ENCODE measurements at places on chromosomes 4 and X. TPM values are rescaled to one million over a fixed set of nuclear protein-coding genes. Genes with fewer than 3 reads are reported as not detected.

DNA sequence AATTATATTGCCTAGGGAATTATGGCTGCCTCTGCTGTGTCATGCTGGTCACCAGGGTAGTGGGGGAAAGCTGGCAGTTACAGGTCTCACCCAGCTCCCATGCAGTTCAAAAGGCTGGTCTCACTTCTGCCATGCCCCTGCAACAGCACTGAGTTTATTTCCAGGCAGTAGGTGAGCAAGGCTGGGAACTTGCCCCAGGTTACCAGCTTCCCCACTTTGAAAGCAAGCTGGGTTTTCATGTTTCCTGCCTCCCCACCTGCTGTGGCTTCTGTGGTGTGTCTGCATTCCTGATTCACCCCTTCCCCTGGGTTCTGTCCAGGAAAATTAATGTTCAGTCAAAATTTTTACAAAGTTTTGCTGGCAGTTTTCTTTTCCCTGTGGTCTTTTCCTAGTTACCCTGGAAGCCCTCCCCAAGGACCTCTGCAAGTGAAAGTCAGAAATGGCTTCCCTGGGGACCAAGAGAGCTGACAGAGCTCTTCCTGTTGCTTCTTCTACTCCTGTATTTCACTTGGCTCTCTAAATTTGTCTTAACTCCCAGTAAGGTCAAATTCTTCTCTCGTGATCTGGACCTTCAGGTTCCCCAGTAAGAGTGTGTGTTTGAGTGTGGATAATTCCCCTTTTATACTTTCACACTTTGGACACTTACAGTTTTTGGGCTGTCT, 58.5 kb upstream of the AGTR2 start:
- no peak for DNase-seq

DNA sequence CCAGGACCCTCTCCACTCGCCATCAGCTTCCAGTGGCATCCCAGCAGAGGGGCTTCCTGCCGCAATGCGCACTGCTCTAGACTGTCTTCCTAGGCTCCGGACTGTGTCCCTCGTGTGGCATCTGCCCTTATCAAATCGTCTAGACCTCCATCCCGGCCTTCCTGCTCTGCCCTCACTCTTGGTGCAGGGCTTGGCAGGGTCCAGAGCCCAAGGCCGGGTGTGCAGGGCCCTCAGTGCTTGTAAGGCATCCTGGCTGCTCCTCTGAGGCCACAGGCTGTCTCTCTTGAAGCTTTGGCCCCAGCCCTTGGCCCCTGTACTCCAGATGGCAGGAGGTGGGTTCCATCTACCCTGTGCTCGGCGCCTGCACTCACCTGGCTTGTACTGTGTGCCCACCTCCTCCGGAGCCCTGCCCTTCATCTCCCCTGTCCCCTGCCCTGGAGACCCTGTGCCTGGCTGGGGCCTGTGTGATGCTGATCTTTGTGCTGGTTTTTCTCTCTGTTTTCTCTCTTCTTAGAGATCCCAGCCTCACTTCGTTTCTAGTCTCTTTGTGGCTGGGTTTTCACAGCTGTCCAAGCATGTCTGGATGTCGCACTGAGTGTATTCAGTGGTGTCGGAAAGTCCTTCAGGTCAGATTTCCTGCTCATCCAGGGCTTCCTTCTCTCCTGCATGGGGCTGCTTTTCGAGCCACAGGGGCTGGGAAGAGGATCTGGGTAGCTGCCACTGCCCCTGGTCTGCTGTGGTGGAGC, 3.7 kb upstream of the TREX2 start:
- DNase-seq, result no peak

DNA sequence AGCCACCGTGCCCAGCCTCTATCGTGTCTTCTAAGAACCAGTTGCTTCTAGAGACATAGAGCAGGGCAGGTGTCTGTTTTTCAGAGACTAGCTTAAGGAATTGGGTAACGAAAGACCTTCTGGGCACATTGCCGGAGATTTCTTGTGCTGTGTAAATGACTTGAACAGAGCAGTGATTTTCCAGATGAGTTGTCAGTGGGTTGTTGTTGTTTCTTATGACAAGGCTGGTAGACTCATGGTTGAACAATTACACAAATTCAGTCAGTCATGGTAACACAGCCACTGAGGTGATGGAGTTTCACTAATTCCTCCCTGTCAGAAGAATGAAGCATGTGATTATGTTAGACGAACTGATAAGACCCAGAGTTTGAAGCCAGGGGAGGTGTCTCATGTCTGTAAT, 20.5 kb upstream of the DDX3X start:
- DNase-seq, result peak; percentile 85

- no peak for DNase-seq
These were observed 361.0 kb downstream of the GRXCR1 start for GRCh38 chr4:43253541-43253940.

GRCh38 chr4:145496292-145496691, 14.6 kb downstream of the SMAD1 start:
- no peak for DNase-seq

GRCh38 chr4:117447925-117448324, 362.5 kb upstream of the TRAM1L1 start:
- DNase-seq, result no peak

DNA sequence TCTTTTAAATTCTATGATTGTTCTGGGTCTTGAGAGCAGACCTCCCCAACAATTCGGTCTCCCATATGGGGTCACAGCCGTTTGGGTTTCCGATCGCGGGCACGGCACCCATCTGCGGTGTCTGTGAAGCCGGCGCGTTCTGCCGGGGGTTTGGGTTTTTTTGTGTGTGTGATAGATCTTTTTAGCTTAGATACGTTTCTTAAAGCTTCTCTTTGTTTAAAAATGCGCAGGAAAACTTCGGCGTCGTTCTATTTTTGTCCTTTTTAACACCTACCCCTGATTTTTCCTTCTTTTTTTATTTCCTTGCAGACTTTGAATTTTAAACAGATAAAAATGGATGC, 34.2 kb downstream of the TBC1D14 start:
- no peak for DNase-seq

DNA sequence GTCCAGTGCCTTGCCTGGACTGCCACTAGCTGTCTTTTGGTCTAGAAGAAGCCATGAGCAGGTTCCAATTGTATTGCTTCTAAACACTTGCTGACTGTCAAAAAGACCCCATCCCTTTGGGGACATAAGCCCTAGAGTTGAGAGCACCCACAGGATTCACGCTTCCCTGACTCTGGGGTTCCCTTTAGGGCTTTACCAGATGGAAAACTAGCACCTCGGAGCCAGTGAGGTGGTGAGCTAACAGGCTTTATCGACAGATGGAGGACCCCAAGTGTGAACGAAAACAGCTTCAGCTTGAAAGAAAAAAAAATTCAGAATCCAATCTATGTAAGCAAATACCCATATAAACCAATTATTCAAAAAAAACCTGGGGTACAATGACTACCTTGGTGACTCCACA, 90.8 kb downstream of the NAA11 start:
- DNase-seq, result no peak

DNA sequence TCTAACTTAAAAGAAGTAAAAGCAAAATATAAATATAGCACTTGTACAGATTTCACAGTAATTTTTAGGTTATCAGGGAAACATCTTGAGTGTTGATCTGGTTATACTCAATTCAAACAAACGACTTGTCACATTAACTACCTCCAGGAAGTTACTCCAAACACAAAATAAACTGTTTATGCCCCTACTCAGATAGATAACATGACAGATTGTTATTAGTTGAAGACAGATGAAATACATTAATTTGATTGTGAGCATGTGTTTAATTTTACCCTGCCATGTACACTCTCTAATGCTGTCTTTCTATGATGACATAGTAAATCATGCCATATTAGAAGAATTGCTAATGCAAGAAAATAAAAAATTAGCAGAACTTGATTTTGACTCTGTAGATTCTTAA, 88.0 kb downstream of the RAB28 start:
- DNase-seq, result peak; percentile 86

DNA sequence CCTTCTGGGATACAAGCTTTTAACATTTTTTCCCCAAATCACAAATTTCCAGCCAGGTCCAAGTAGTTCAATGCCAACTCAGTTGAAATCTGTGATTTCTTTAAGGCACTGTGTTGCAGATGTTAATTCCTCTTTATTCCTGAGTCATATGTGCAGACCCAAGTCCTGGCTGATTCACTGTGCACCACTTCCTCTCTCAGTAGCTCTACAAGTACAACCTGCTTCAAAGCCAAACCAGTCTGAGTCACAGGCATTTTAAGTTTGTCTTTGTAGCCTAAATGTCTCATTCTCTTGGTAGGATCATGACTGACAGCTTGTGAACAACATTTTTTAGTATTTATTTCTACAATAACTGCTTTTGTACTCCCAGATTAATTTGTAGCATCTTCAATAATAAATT, 165.6 kb upstream of the S100G start:
- DNase-seq, result peak; percentile 53

DNA sequence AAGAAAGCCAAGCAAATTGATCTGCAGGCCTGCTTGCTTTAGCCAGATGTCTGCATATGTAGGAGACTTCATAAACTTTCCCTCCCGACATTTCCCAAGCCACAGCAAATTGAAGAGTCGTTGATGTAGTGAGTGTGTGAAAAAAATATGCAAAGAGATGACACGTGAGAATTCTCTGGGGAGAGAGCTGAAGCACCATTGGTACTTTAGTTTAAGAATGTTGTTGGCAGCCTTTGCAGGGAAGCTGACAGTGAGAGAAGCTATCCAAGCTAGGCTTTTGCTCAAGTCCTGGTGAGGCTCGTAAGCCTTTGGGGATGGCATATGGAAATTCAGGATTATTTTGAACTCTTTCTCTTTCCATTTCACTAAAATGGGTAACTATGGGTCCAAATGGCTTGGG, 87.5 kb downstream of the GLRA2 start:
- DNase-seq, result peak; percentile 18

DNA sequence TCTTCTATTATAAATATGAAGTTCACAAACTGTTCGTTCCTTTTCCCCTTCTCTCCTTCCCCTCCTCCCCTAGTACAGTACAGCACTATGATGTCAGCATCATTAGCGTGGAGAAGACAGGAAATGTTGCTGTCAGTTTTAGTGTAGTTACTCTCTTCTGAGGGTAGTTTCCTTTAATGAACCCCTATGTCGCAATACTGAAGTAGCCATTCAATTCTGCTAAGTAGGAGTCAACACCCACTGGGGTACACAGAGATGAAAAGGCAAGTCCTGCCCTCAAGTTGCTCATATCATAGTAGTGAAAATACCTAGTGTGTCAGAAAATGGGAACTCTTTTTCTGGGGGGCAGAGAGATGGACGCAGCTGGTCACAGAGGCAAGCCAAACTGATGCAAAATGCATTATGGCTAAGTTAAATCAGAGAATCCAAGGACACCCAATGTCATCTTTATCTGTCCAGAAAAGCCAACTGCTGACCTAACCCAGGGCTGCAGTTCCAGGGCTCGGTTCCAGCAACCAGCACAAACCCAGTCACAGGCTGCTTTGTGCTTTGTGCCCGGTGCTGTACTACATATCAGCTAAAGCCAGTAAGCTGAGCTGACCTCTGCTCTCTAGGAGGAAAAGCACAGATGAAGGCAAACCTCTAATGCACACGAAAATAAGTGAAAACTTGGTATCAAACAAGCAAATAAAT, 31.5 kb downstream of the GRIA3 start:
- no peak for DNase-seq

- DNase-seq, result peak; percentile 10
These were observed 48.5 kb downstream of the APOOL start for GRCh38 chrX:85052205-85052604.

DNA sequence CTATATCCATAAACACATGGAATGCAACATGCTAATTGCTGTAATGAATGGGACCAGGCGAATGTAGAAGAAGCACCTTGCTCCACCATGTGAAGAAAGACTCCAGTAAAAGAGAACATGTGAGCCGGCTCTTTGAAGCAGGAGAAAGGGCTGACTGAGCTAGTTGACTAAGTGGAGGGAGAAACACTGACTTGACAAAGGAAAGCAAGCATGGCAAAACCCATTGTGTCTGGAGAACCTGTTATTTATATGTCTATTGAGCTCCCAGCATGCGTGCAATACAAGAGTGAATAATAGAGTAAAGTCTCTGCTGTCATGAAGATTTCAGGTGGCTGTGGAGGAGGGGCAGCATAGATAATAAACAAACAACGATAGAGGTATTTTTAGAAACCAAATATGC, 559.9 kb downstream of the RAB28 start:
- no peak for DNase-seq

DNA sequence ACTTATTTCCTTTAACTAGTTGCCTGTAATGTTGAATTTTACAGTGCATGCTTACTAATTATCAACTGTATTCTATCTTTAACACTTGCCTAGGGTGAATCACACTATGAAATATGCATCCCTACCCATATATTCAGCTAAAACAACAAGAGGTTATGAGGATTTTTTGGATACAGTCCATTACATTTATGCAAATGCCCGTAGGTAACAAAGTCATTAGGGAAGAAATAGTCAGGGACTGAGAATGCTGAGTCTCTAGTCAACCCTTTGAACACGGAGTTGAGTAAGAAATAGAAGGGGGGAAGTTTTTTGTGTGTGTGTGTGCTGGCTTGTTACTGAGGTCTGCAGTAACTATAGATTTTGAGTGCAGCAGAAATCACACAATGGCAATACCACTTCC, 26.1 kb upstream of the CBLL2 start:
- DNase-seq, result no peak

GRCh38 chr4:181566490-181566889, 676.7 kb upstream of the TENM3 start:
- peak; percentile 50 for DNase-seq

- peak; percentile 42 for DNase-seq
These were observed 11.5 kb upstream of the SRPX start for GRCh38 chrX:38232079-38232686.

- DNase-seq, result no peak
These were observed 19.3 kb upstream of the TBC1D14 start for GRCh38 chr4:6890358-6890757.

- no peak for DNase-seq
These were observed 518 bp downstream of the PRDM8 start for GRCh38 chr4:80197601-80198440.

DNA sequence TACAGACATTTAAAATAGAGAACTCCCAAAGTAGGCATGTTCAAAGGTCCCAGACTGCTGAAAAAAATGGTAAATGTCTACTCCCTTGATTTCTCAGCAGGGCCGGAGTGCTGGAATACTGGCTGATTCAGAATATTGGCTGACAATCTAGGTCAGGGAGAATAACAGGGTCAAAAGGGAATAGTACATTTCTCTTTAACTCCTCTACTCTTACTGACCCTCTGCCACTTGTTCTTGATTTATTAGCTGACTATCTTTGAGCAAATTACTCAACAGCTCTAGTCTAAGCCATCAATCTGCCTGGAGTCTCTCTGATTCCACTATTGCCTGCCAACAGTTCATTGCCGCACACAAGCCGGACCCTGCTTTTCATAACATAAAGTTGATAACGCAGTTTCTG, 19.7 kb upstream of the NWD2 start:
- no peak for DNase-seq

VSIG1 gene
- total RNA-seq, result not detected

ZMAT1 gene
- 0.43 TPM for total RNA-seq

NLGN4X gene
- 0.86 TPM for total RNA-seq

GPC3 gene
- total RNA-seq, result 0.32 TPM

PDE6B gene
- total RNA-seq, result under 0.01 TPM

AR gene
- 11.3 TPM for total RNA-seq

TSPAN6 gene
- 44.5 TPM for total RNA-seq

CSAG3 gene
- total RNA-seq, result not detected

SUPT20HL2 gene
- total RNA-seq, result under 0.01 TPM

NR3C2 gene
- under 0.01 TPM for total RNA-seq

ETNPPL gene
- not detected for total RNA-seq

BEX4 gene
- total RNA-seq, result 7.1 TPM

SLC26A1 gene
- under 0.01 TPM for total RNA-seq
